SK-N-SH (cell line): ENCODE measurements at places on chromosomes 3 and 15. TPM values are rescaled to one million over a fixed set of nuclear protein-coding genes. Genes with fewer than 3 reads are reported as not detected.

DNA sequence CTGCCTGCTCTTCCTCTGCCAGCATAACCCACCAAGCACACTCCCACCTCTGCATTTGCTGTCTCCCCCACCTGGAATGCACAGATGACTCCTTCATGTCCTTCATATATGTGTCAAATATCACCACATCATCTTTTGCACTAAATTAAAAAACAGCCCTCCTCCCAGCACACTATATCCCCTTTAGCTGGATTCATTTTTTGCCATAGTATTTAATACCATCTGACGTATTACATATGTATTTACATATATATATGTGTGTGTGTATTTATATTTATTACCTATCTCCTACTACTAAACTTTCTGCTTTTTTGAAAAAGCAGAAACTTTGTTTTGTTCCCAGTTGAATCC lies 29.4 kb upstream of the UBL7 start:
- H3K36me3 ChIP-seq = no peaks in the 10 kb centered on the region
- H3K4me1 ChIP-seq = peaks cover 3% of the 10 kb centered on the region; the same call in 1 of the 2 replicates
- DNase-seq = no peak
- no peak overlapping the region for H3K27ac ChIP-seq
- no peaks in the 10 kb centered on the region for H3K27me3 ChIP-seq

Gene SERPINI2
- polyA plus RNA-seq = not detected in 2 replicates

Gene BTD
- 23.6 and 32.5 TPM in 2 replicates for polyA plus RNA-seq

Gene SRP14
- polyA plus RNA-seq = 489 and 501 TPM in 2 replicates

GRCh38 chr3:191269289-191270085 lies 59.7 kb upstream of the CCDC50 start:
- no peak for DNase-seq
- no peaks in the 10 kb centered on the region for H3K36me3 ChIP-seq
- H3K27me3 ChIP-seq = no peaks in the 10 kb centered on the region; the same call in 1 of the 2 replicates
- H3K4me1 ChIP-seq = no peaks in the 10 kb centered on the region
- H3K27ac ChIP-seq = no peak overlapping the region

DNA sequence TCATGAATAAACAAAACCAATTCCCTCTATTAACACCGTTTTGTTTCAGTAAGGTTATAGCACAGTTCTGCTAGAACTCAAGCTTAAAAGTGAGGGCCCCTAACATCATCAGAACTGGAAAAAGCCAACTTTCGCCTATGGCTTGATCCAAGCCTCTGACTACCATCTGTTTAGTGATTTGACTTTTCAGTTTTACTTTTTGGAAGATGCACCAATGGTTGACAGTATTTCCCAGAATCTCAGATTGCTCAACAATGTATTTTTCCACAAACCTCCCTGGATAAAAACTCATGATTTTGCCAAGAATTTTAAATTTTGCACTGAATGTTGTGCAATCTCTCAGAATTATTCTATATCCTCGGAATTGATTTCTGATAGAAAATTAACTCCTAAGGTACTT lies 190.7 kb downstream of the LSAMP start:
- no peaks in the 10 kb centered on the region for H3K36me3 ChIP-seq
- no peak overlapping the region for H3K4me3 ChIP-seq
- H3K27me3 ChIP-seq = no peaks in the 10 kb centered on the region
- no peak for DNase-seq

- no peaks in the 10 kb centered on the region for H3K27me3 ChIP-seq
- H3K4me1 ChIP-seq = no peaks in the 10 kb centered on the region
- H3K4me3 ChIP-seq = no peak overlapping the region
- no peaks in the 10 kb centered on the region for H3K36me3 ChIP-seq
These were observed 504.1 kb downstream of the TBL1XR1 start for GRCh38 chr3:176692966-176693785.

GRCh38 chr3:28940994-28941393 lies 339.9 kb upstream of the RBMS3 start:
- no peak overlapping the region for H3K4me3 ChIP-seq
- H3K36me3 ChIP-seq = no peaks in the 10 kb centered on the region
- no peak for DNase-seq
- H3K4me1 ChIP-seq = 0 out of 2 replicates have a peak, but pooled peaks cover 3% of the 10 kb centered on the region
- H3K27me3 ChIP-seq = no peaks in the 10 kb centered on the region

- peak overlapping the region; percentile 67 for H3K27ac ChIP-seq
- H3K27me3 ChIP-seq = no peaks in the 10 kb centered on the region
- H3K4me3 ChIP-seq = no peak overlapping the region
- no peaks in the 10 kb centered on the region for H3K36me3 ChIP-seq
- DNase-seq = no peak
- no peaks in the 10 kb centered on the region; the same call in 1 of the 2 replicates for H3K4me1 ChIP-seq
These were observed 28.2 kb downstream of the CLEC3B start for GRCh38 chr3:45054196-45054857.

DNA sequence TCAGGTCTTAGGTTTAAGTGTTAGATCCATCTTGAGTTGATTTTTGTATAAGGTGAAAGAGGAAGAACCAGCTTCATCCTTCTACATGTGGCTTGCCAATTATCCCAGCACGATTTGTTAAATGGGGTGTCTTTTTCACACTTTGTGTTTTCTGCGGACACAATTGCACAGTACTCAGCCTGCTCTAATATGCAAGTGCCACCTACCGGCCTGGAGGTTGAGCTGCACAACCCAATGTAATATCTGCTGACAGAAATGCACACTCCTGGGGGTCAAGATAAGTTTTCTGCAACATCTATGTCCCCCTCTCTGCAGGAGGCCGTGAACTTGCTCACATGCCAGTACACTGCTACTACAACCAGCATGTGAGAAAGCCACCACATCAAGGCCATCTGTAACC lies 791.9 kb upstream of the ROBO1 start:
- H3K4me3 ChIP-seq = no peak overlapping the region
- no peaks in the 10 kb centered on the region for H3K27me3 ChIP-seq
- no peaks in the 10 kb centered on the region for H3K4me1 ChIP-seq
- DNase-seq = no peak

Gene PAK6
- polyA plus RNA-seq = 0.07 and 0.16 TPM in 2 replicates

Gene KLHL24
- 5.7 and 8.0 TPM in 2 replicates for polyA plus RNA-seq

- H3K36me3 ChIP-seq = peaks cover 60% of the 10 kb centered on the region; the same call in 1 of the 2 replicates
- H3K4me3 ChIP-seq = no peak overlapping the region; the same call in 1 of the 2 replicates
These were observed 111.9 kb downstream of the SNRPN start for GRCh38 chr15:25066708-25067107.

DNA sequence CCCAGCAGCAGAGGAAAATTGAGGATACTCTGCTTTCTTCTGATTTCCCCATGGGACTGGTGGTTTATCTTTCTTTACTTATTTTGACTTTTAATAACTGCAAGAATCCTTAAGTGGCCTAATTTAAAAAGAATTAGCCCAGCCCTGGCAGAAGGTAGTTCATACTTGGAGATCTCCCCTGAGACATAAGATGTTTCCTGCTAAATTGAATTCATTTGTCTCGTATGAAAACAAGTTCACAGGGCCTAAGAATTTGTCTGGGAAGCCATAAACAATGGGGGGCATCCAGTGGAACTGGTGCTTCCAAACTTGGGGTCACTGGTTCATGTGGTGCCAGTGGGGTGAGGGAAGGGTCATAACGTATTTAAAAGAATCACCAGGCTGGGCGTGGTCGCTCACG lies 283.1 kb upstream of the RASGRP1 start:
- no peak overlapping the region for H3K27ac ChIP-seq
- no peak for DNase-seq
- no peak overlapping the region for H3K4me3 ChIP-seq
- H3K36me3 ChIP-seq = no peaks in the 10 kb centered on the region
- H3K4me1 ChIP-seq = peaks cover 38% of the 10 kb centered on the region
- no peaks in the 10 kb centered on the region for H3K27me3 ChIP-seq

- no peak for DNase-seq
- H3K36me3 ChIP-seq = no peaks in the 10 kb centered on the region
- no peak overlapping the region for H3K27ac ChIP-seq
- no peaks in the 10 kb centered on the region for H3K27me3 ChIP-seq
These were observed 191.6 kb upstream of the WNT5A start for GRCh38 chr3:55678546-55679216.

Gene CEP19
- 2.6 and 3.0 TPM in 2 replicates for polyA plus RNA-seq

DNA sequence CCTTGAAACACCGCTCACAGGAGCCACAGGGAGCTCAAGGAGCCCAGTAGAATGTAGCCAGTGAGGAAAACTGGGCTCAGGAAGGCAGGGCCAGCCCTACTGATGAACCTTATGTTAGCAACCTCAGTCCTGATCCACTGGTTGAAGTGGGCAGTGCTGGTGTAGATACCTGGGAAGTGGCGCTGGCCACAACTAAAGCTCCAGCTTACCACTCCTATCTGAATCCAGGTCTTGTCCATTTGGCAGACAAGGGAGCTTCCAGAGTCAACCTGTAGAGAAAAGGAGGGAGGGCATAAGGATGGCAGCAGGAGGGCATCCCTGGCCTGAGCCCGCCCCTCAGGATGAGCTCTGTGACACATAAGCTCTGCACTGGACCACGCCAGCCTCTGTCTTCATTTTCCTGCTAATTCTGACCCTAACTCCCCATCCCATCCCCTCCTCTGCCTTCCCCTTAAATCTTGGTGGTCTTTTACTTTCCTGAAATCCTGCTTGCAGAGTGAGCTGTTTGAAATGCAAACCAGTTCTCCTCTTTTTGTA lies 2.1 kb upstream of the PRSS50 start:
- H3K36me3 ChIP-seq = no peaks in the 10 kb centered on the region
- no peak overlapping the region for H3K27ac ChIP-seq
- no peaks in the 10 kb centered on the region for H3K4me1 ChIP-seq
- H3K27me3 ChIP-seq = no peaks in the 10 kb centered on the region
- no peak overlapping the region for H3K4me3 ChIP-seq
- DNase-seq = no peak

DNA sequence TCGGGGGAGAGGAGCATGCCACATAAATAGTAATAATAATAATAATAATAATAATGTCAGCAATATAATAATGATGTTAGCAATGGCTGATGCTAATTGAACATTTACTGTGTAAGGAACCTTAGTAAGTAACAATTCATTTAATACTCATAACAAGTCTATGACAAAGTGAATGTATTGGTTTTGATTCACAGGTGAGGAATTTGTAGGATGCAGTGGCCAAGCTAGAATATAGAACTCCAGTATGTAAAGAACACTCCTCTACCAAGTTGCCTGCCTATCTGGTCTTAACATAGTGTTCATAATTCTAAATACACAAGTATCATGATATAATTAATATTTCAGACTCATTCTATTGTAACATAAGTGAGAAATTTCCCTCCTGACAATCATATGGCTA lies 1016.5 kb downstream of the ROBO1 start:
- no peak for DNase-seq
- H3K4me3 ChIP-seq = no peak overlapping the region
- no peaks in the 10 kb centered on the region for H3K4me1 ChIP-seq
- H3K27me3 ChIP-seq = no peaks in the 10 kb centered on the region
- no peak overlapping the region for H3K27ac ChIP-seq
- no peaks in the 10 kb centered on the region for H3K36me3 ChIP-seq

Gene SH2D7
- polyA plus RNA-seq = not detected in 2 replicates

Gene TBC1D21
- polyA plus RNA-seq = not detected in 2 replicates

DNA sequence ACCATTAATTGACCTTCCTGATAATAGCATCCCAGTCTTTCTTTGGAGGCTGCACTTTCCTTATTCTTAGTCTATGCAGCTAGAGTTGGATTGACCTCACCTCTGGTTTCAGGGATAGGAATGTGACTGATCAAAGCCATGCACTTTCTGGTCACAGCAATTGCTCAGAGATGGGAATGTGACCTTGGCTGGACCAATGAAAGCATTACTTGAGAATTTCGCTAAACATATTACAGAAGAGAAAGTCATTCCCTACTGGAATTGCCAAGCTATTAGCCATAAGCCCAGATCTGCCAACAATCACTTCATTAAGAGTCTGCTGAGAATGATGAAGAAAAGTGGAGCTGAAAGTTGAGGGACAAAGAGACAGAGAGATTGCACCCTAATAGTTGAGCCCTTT lies 32.7 kb downstream of the RTP1 start:
- H3K36me3 ChIP-seq = no peaks in the 10 kb centered on the region
- H3K27ac ChIP-seq = no peak overlapping the region
- DNase-seq = no peak
- no peaks in the 10 kb centered on the region for H3K4me1 ChIP-seq

Gene PARP15
- not detected in 2 replicates for polyA plus RNA-seq

- H3K4me3 ChIP-seq = no peak overlapping the region
- H3K27me3 ChIP-seq = no peaks in the 10 kb centered on the region
- H3K4me1 ChIP-seq = peaks cover 7% of the 10 kb centered on the region; the same call in 1 of the 2 replicates
These were observed 16.9 kb upstream of the CORO2B start for GRCh38 chr15:68561901-68562300.

DNA sequence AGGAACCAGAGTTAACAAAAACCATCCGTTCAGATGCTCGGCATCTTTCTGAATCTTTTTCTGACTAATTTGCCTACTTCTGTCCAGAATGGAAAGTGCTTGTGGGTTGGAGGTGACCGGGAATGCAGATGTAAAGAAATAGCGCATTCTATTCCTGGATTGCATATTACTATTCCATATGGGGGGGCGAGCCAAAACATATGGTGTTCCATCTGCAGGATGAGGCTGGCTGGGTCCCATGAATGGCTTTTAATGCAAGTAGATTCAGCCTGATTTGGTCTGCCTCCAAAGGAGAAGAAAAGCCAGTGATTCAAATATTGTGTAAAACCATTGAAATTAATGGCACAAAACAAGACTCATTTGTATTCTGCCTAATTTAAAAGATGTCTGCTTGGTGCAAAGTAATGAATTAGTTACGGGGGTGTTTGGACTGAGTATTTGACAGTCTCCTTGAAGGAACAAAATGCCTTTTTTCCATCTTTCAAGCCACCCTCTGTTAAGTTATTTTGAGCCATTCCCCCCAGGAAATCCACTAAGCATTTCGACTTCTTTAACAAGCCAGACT lies 99.0 kb downstream of the ST8SIA2 start:
- no peaks in the 10 kb centered on the region for H3K27me3 ChIP-seq

Gene CNTN6
- 0.02 TPM in 1 of 2 replicates, not detected in the other for polyA plus RNA-seq

- 0 out of 2 replicates have a peak, but pooled peaks cover 7% of the 10 kb centered on the region for H3K27me3 ChIP-seq
- DNase-seq = peak; percentile 84
- H3K27ac ChIP-seq = no peak within 1 kb of the TSS
- no peaks in the 10 kb centered on the region for H3K36me3 ChIP-seq
- no peaks in the 10 kb centered on the region for H3K4me1 ChIP-seq
These were observed at the start of gene MINAR1 for GRCh38 chr15:79431636-79432344. TSS of gene MINAR1 (plus strand) at chr15:79432336. CDS start at chr15:79456148, 23,812 bp downstream.

GRCh38 chr3:123773681-123774431 lies 110.3 kb downstream of the MYLK start:
- no peak overlapping the region for H3K4me3 ChIP-seq
- peak; percentile 58 for DNase-seq
- no peaks in the 10 kb centered on the region for H3K27me3 ChIP-seq

Gene SERPINI1
- 1.9 and 2.1 TPM in 2 replicates for polyA plus RNA-seq

Gene SAMMSON
- polyA plus RNA-seq = not detected in 2 replicates

DNA sequence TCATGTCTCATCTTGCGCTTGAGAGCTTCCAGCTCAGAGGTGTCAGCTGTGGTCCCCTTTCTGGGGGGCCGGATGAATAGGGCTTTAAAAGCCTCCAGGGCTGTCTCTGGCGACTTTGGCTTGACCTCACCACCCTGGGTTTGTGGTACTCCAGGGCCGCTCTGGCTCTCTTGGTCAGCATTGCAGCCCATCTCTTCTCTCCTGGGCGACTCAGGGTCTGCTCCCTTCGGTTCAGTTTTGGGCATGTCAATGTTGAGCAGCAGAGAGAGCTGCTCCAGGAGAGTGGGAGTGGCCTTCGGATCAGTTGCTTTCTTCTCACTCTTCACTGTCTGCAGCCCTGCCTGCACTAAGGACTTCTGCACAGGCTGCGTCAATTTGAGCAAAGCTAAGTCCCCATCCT lies 127.9 kb downstream of the FMN1 start:
- no peak for DNase-seq
- H3K27me3 ChIP-seq = no peaks in the 10 kb centered on the region
- peak overlapping the region; percentile 48 for H3K4me3 ChIP-seq
- peaks cover 32% of the 10 kb centered on the region for H3K36me3 ChIP-seq
- peak overlapping the region; percentile 98 for H3K27ac ChIP-seq
